LNCaP clone FGC (cell line): ENCODE measurements at places on chromosomes 13 and 19.

- no peak for DNase-seq
These were observed 94.6 kb upstream of the DIAPH3 start for GRCh38 chr13:60258349-60258748.

- DNase-seq = no peak
These were observed 1161.3 kb downstream of the SLITRK1 start for GRCh38 chr13:82720986-82721385.

DNA sequence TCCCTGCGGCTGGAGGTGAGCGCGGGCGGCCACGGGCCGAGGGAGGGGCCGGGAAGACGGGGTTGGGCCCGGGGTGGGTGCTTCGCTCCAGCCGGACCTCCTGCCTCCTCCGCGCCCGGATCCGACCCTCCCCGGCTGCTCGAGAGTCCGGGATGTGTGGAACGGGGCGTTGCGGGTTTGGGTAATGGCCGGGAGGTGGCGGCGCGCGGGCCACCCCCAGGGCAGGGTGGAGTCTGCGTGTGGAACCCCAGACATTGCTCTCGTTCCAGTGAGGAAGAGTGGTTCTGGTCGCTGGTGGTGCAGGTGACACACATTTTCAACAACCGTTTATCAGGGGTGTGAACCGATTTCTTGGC lies 38.8 kb downstream of the ARHGEF7 start:
- no peak for DNase-seq

GRCh38 chr19:13483215-13483614 lies 23.1 kb downstream of the CACNA1A start:
- DNase-seq = no peak

DNA sequence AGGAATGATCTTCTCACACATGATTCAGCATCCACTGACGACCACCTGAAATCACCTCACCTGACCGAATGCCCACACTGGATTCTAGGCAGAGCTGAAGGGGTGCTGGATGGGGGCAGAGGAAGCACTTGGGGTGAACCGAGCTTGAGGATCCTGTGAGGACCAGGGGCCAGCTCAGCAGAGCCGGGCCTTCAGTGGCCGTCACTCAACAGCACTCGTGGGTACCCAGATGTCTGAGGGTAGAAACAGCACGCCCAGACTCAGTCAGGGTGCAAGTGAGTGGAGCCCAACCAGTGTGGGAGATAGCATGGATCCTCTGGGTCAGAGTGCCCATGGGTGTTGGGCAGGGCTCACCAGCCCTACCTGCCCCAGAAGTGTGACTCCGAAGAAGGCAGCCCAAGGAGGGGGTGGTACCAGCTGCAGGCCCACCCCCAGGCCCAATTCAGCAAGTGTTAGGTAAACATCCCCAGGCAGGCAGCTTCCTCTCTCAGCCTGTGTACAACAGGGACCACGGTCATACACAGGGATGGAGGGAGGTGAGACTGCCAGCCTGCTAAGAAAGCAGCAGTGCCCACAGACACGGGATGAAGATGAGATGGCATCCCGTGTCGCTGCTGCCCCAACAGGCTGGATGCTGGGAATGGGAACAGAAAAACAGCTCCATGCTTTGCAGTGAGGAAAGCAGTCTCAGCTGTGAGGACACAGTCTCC lies 16.6 kb downstream of the GJA3 start:
- DNase-seq = no peak

GRCh38 chr13:49356223-49356622 lies 87.6 kb downstream of the CAB39L start:
- no peak for DNase-seq

DNA sequence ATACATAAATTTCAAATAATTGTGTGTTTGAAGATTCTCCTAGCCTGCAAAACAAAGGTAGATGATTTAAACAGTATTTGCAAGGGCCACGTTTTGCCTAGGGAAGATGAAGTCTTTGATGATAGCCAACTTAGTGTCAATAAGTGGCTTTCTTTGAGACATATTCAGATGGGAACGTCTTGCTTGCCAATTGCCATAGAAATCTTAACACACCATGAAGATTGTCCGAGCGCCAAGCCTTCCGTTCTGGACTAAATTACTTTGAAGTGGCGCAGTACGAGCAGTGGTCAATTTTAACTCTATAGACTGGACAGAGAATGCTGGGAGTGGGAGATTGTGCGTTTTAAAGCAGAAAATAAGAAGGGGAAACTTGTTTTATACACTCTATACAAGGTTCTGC lies 9.9 kb downstream of the ZIC5 start:
- no peak for DNase-seq

GRCh38 chr19:275000-275399 lies 16.2 kb downstream of the PLPP2 start:
- DNase-seq = no peak

- no peak for DNase-seq
These were observed 171.0 kb downstream of the GPC6 start for GRCh38 chr13:93397619-93398018.

DNA sequence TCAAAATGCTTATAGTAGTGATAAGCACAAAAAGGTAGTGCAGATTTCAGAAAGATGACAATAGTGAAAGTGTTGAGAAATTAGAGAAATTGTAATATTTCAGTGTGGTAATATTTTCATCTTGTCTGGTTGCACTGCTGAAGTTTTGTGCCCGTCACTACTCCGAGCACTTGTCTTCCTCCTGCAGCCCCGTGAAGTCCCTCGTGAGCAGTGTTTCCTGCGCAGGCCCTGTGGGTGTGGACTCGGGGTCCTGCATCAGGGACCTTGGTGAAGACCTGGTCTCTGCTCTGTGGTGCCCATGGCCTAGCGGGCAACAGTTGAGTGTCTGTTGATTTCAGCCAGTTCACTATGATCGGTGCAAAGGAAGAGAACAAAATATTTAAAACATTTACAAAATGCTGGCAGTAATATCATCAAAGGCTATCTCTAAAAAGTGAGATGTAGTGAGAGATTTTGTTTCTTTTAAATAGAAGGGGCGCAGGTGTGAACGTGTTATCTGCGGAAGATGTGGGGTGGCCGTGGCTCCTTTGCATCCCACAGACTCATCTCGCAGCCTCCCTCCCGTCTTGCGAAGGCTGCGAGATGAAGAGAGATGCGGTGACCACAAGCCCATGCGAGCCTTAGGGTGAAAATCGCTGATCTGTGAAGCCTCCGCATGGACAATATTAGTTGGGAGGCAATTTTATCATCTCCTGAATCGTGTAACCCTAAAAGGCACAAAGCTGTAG lies 27.7 kb upstream of the DCUN1D2 start:
- no peak for DNase-seq

- DNase-seq = no peak
These were observed 44.8 kb downstream of the SIPA1L3 start for GRCh38 chr19:37951816-37952210.

DNA sequence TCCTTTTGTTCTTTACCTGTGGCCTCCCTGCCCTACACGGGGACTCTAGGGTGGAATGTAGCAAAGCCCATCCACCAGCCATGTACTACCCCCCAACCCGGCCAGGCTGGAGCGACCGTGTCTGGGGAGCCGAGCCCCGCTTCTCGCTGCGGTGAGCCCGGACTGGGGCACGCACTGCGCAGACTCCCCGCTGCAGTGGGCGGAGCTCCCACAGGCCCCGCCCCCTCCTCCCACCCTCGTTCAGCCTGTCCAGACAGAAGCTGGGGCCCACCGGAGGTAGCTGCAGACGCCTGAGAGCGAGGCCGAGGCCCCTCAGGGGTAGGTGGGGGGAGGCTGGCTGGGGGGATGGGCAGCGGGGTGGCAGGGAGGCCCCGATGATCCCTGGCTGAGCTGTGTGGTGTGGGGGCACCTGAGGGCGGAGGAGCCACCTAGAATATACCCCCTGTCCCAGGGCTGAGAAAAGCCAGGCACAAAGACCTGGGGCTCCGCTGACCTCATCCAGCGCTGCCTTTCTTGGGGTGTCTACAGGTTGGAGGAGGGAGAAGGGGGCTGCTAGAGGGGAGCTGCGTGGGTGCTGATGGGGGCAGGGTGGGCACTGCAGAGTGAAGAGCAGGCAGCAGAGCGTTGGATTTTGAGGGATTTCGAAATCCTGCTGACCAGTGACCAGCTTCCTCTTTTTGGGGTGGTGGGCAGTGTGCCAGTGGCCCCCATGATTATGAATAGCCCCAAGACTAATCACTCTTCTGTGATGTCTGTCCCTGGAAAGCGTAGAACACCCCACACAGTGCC lies 17.3 kb downstream of the PLD3 start:
- DNase-seq = no peak

- DNase-seq = no peak
These were observed 229.8 kb downstream of the KLF5 start for GRCh38 chr13:73288596-73288995.

GRCh38 chr19:1060689-1061088 lies 6.3 kb upstream of the ARHGAP45 start:
- no peak for DNase-seq

GRCh38 chr19:27746691-27747380 lies 1466.1 kb downstream of the UQCRFS1 start:
- DNase-seq = no peak

- DNase-seq = no peak
These were observed 7.3 kb downstream of the SHKBP1 start for GRCh38 chr19:40584007-40584406.

DNA sequence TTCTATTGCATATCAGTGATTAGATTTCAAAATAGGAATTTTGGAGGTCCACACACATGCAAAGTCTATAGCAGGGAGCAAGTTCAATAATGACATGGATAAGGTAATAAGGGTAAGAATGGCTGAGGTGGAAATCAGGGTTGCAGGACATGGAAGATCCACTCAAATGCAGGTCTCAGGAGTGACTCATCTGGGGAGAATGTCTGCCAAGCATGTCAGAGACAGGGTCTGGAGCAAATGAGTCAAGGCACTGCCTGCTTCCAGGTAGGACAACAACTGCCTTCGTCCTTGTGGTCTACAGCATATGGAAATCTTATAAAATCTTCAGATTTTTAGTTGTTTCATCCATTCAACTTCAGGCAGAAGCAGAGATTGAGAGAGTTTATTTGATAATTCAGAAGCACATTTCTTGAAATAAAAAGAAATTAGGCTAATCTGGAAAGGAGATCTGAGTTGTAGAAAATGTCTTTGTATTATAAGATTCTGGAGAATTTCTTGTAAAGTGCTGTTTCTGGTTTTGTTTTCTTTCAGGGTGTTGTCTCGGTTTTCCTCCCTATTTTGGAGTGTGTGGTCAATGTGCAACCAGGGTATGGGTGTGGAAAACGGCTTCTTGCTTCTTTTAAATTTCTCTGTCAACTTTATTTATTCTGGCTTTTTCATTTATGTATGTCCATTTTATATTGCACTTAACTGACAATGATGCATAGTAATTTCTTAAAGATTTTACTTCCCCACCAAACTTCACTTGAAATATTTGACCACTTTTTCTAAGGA lies 748.8 kb downstream of the LIG4 start:
- no peak for DNase-seq

- DNase-seq = no peak
These were observed 549.5 kb upstream of the ARGLU1 start for GRCh38 chr13:107117327-107118012.

DNA sequence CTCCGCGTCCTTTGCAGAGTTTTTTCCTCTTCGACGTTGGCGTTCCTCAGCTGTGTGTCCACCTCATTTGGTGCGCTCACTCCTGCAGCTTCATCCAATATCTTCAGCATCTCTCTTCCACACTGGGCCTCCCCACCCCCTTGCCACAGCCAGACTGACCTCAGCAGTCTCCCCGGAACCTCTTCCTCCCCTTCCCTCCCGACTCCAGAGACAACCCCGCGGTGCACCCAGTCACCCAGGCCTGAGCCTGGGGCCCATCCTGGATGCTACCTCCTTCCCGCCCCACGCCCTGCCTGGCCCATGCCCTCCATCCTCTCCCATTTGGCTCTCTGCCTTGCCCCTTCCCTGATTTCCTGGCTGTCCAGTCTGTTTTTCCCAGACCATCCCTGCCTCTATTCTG lies 8.1 kb upstream of the C5AR2 start:
- DNase-seq = no peak

DNA sequence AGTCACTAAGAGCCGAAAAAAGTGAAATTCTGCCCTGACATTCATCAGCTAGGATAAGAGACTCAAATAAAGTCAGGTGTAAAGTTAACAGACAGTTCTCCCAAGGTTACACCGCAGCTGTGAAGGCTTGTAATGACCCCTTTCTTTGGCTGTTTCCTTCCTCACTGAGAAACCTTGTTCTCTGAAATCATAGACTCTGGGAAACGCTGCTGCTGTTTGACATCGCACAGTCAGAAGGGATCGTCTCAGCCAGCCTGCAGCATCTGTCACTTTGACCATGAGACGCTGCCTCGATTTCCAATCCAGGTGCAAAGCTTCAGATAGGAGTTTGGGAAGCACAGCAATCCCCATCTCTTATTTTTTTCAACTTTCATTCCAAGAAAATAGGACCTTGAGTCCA lies 678 bp downstream of the BCAT2 start:
- DNase-seq = no peak

DNA sequence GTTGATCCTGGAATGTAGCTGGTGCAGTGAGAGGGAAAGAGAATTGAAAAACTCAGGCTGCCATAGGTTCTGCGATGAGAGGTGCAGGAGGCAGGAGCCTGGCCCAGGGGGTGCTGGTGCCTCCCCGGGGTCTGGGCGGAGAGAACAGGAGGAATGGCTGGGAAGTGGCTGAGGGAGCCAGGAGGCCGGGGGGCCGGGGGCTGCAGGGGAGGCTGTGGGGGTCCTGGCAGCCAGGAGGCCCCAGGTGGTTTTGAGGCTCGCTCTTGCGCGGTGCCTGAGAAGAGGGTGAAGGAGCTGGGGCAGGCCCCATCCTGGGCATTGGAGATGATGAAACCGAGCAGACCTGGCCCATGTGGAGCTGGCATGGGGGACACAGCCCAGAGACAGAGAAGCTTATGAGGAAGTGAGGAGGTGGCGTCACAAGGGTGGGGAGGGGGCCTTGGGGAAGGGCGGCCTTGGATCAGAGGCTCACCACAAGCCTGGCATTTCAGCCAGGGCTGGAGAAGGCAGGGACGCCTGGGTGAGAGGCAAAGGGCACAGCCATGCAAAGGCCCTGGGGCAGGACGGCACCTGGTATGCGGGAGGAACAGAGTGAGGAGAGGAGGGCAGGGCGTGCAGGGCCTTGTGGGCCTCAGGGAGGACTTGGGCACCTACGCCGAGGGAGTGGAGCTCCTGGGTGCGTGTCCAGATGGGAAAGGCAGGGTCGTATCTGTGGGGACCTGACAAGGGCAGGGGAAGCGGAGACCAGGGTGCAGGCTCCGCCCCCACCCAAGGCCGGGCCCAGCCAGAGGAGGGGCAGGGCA lies 1.3 kb upstream of the TEKTIP1 start:
- no peak for DNase-seq
